Skin of body (tissue), 3 donors: ENCODE measurements at places on chromosomes 16 and 17. TPM values are rescaled to one million over a fixed set of nuclear protein-coding genes. Genes with fewer than 3 reads are reported as not detected.

KCTD19 gene
- total RNA-seq: 0.20 TPM

GUCY2D gene
- 0.39 TPM for total RNA-seq

FAHD1 gene
- total RNA-seq: 26.0 TPM

DNA sequence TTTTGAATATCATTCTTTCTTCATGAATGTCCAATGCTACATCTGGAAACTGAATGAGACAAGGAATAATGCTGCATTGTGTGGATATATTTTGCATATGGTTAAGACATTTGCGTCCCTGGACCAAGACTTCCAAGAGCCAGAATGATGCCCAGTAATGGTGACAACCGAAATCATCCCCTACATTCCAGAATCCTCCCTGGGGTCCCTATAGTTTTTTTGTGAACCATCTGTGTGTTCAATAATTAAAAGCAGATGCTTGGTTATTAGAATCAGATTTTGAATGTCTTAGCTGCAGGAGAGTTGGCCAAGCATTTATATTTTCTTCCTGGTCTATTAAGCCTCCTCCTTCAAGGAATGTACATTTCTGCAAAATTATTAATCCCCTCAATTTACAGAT, 426.7 kb upstream of the CDH8 start:
- DNase-seq: peak; percentile 84

DNA sequence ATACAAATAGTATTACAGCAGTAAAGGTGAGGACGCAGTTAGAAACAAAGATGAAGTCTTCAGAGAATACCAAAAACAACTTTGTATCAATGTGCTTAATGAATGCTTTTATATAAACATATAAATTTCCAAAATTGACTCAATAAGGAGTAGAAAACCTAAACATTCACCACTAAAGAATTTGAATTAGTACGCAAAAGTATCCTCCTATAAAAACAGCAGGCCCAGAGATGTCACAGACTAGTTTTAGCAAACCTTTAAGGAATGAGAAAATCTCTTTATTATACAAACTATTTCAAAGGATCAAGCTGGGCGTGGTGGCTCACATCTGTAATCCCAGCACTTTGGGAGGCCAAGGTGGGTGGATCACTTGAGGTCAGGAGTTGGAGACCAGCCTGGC, 86.2 kb downstream of the OR1D5 start:
- no peak for DNase-seq

DNA sequence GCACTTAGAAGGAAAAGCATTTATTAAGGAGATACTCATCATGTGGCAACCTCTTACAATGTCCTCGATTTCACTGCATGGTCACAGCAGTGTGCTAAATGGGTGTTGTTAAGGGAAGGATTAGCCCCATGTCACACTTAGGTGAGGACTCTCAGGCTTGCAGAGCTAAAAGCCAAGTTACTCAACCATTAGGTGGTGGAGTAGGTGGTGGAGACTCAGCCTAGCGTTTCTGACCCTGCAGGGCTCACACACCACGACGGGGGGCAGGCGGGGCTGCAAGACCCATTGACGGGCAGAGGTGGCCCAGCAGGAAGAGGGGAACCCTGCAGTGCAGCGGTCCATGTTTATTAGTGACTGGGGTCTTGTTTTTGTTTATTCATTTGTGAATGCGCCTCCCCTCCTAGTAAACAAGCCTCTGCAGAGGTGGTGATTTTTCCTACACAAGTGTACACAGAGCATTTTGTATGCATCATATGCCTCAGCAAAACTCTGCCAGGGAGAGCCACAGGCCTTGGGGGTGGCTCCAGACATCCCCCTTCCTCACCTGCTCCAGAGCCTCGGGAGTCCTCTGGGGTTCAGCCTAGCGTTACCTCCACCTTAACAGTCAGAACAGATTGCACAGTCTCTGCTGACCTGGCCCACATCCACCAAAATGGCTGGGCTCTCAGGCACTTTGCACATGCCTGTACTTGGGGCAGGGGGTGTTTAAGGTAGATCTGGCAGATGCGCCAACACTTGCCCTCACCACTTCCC, 216.7 kb downstream of the C16orf95 start:
- no peak for DNase-seq

- no peak for DNase-seq
Measured at GRCh38 chr16:51163894-51164566, 13.0 kb upstream of the SALL1 start.
